ENCODE measurements at places on chromosomes 3 and 15. TPM values are rescaled to one million over a fixed set of nuclear protein-coding genes. Genes with fewer than 3 reads are reported as not detected.

Gene MLH1
- 17.3 TPM for total RNA-seq

Gene AMIGO3
- not detected for total RNA-seq

Gene CFAP161
- total RNA-seq, result not detected

Gene EFCAB12
- 0.56 TPM for total RNA-seq

Gene ALPK3
- 1.0 TPM for total RNA-seq

Gene LRTM1
- total RNA-seq, result not detected

Gene GBE1
- total RNA-seq, result 14.9 TPM

Gene RPS17
- total RNA-seq, result 950 TPM

Gene CIDEC
- 24.6 TPM for total RNA-seq

Gene GLDN
- total RNA-seq, result 3.2 TPM

Gene SEMA3F
- total RNA-seq, result 11.5 TPM

Gene SAMMSON
- total RNA-seq, result not detected

Gene IL12A
- 0.17 TPM for total RNA-seq

Gene BCL2A1
- 1.8 TPM for total RNA-seq

Gene MUC4
- total RNA-seq, result 114 TPM

Gene GOLGA6L1
- total RNA-seq, result not detected

Gene GOLGA6B
- not detected for total RNA-seq

Gene IRAK2
- total RNA-seq, result 3.4 TPM

Gene DGKG
- 0.49 TPM for total RNA-seq

Gene SEMA5B
- 0.15 TPM for total RNA-seq

Gene MAP2K5
- total RNA-seq, result 23.0 TPM

Gene P2RY12
- total RNA-seq, result 0.37 TPM

Gene CCDC80
- total RNA-seq, result 9.4 TPM

Gene TICRR
- total RNA-seq, result 1.3 TPM

Gene CCNB2
- 17.6 TPM for total RNA-seq

Gene INSYN1
- total RNA-seq, result 1.5 TPM

Gene ADAMTS9
- total RNA-seq, result 7.0 TPM

Gene B3GALNT1
- 0.37 TPM for total RNA-seq

Gene WDR73
- total RNA-seq, result 17.0 TPM

Gene PPP1R2
- 41.1 TPM for total RNA-seq

Gene CGNL1
- total RNA-seq, result 4.1 TPM
